RWPE2 (cell line): ENCODE measurements at places on chromosomes 7 and 10.

DNA sequence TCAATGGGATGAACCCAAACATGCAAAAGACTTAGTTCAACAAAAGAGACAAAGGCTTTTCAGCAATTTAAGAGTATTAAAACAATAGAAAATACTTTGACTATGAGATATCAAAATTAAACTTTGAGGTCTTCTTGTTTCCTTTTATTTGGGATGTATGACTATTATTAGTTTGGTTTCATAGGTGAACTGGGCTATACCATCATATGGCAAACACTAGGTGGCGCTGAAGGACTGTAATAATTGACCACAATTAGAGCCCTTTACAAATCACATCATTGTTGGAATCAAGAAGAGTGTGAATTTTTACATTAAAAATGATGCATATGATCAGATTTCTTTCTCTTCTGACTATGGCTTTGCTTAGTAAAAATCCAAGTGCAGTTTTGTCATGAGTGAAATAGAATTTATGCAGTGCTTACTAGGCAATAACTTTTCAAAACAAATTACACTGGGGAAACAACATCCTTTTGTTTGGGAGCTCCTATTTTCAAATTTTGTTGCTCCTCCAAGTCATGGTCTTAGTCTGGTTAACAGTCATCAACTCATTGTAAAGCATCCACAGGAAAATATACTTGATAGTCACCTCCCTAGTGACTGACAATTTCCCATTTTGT is 14.7 kb upstream of the NXPH1 start:
- no peak for DNase-seq

GRCh38 chr7:146661929-146662328 is 545.3 kb downstream of the CNTNAP2 start:
- no peak for DNase-seq

- no peak for DNase-seq
These were observed 41.3 kb upstream of the OPN4 start for GRCh38 chr10:86613096-86613495.

GRCh38 chr7:118252087-118252486 is 27.6 kb downstream of the ANKRD7 start:
- no peak for DNase-seq

GRCh38 chr10:76119515-76119914 is 688.1 kb downstream of the LRMDA start:
- DNase-seq: no peak

- DNase-seq: no peak
These were observed 45.6 kb upstream of the SUN1 start for GRCh38 chr7:786472-787255.

- DNase-seq: no peak
These were observed 999 bp upstream of the MRPS24 start for GRCh38 chr7:43870316-43870715.

GRCh38 chr7:20417675-20418382 is 87.1 kb downstream of the ITGB8 start:
- DNase-seq: no peak
